ENCODE measurements at places on chromosomes 4 and X. TPM values are rescaled to one million over a fixed set of nuclear protein-coding genes. Genes with fewer than 3 reads are reported as not detected.

Gene GPR50
- total RNA-seq: not detected

Gene STK32B
- total RNA-seq: not detected

Gene PRMT9
- 7.3 TPM for total RNA-seq

Gene ZNF674
- total RNA-seq: 1.9 TPM

Gene SLIT2
- not detected for total RNA-seq

Gene FRG2
- not detected for total RNA-seq

DNA sequence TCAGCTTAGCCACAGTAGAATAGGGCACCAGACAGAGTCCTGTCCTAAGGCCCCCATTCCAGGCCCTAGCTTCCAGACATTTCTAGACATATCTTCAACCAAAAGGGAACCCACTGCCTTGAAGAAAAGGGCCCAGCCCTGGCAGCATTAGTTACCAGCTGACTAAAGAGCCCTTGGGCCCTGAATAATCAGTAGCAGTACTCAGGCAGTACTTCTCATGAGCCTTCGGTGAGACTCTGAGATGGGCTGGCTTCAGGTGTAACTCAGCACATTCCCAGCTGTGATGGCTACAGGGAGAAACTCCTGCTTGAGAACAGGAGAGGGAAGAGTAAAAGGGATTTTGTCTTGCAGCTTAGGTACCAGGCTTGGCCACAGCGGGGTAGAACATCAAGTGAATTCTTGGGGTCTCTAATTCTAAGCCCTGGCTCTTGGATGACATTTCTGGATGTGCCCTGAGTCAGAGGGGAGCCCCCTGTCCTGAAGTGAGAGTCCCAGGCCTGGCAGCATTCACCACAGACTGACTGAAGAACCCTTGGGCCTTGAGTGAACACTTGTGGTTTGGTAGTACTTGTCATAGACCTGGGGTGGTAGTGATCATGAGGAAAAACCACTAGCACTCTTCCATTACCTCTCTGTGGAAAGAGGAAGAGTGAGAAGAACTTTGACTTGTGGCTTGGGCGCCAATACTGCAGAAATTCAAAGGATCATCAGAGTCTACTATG is 170.1 kb downstream of the ATP10D start:
- DNase-seq: no peak
- H3K36me3 ChIP-seq: no peaks in the 10 kb centered on the region
- H3K27ac ChIP-seq: no peak overlapping the region
- peaks cover 2% of the 10 kb centered on the region for H3K27me3 ChIP-seq
- H3K4me3 ChIP-seq: no peak overlapping the region

- DNase-seq: no peak
- H3K27ac ChIP-seq: no peak overlapping the region
- no peaks in the 10 kb centered on the region for H3K36me3 ChIP-seq
- H3K4me3 ChIP-seq: no peak overlapping the region
- peaks cover 2% of the 10 kb centered on the region for H3K4me1 ChIP-seq
- H3K27me3 ChIP-seq: no peaks in the 10 kb centered on the region
Measured at GRCh38 chrX:132677233-132677716, 188.4 kb upstream of the MBNL3 start.

GRCh38 chrX:13142891-13143290 is 98.5 kb upstream of the FAM9C start:
- H3K4me1 ChIP-seq: peaks cover 6% of the 10 kb centered on the region
- no peak overlapping the region for H3K4me3 ChIP-seq
- H3K36me3 ChIP-seq: no peaks in the 10 kb centered on the region
- DNase-seq: no peak
- H3K27me3 ChIP-seq: no peaks in the 10 kb centered on the region
- no peak overlapping the region for H3K27ac ChIP-seq

- no peak for DNase-seq
- H3K4me1 ChIP-seq: peaks cover 27% of the 10 kb centered on the region
- no peak overlapping the region for H3K27ac ChIP-seq
- H3K36me3 ChIP-seq: no peaks in the 10 kb centered on the region
- no peak overlapping the region for H3K4me3 ChIP-seq
Measured at GRCh38 chr4:159069922-159070321, 33.0 kb upstream of the RAPGEF2 start.

DNA sequence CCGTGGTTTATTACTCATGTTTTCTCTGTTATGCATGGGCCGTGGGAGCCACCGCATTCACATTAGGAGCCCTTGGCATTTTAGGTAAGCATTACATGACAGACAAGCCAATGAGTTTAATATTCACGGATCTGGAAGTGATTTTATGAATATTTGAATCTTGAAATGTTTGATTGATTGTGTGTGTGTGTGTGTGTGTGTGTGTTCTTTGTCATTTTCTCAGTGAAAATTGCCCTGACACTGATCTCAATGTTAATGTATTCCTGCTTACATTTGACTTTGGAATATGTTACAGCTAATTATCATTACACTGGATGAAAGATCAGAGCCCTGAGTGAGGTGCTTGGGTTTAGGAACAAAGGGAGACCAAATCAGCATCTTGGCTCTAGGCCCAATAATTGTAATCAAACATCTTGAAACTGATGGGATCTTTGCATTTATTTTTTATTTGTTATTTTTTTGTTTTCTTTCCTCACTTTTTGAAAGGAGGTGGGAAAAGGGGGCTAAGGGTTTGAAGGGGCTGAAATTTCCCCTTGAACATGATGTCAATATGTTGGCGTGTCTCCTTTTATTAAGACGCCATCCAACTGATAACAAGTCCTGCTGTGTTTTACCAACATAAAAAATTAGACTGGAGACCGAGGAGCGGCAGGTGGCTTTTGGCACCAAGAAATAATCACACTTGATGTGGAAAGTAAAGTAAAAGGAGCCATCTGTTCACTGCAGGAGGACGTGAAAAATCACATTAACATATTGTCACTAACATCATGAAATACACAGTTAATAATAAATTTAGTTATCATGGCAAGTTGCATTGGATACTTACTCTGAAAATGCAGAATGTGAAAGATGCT is 5.2 kb upstream of the GK2 start:
- DNase-seq: no peak
- no peaks in the 10 kb centered on the region for H3K36me3 ChIP-seq
- no peak overlapping the region for H3K4me3 ChIP-seq
- H3K4me1 ChIP-seq: no peaks in the 10 kb centered on the region

DNA sequence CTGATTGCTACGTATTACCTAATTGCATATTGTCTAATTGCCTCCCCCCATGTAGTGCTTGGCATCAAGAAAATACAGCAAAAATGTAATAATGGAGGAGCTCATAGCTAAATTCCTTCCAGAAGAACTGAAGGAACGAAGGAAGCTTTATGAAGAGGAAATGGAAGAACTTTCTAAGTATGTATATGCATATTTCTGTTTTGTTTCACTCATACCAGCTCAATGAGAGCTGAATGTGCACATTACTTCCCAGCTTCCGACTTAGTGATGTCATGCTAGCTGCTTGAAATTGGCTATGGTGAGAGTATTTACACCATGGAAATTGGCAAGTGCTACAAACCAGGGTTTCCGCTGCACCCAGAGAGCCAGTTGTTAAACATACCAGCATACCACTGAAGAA is 34.7 kb downstream of the LONRF3 start:
- peaks cover 17% of the 10 kb centered on the region for H3K36me3 ChIP-seq
- H3K4me3 ChIP-seq: no peak overlapping the region
- peaks cover 8% of the 10 kb centered on the region for H3K4me1 ChIP-seq
- DNase-seq: no peak
- no peaks in the 10 kb centered on the region for H3K27me3 ChIP-seq

GRCh38 chr4:161238033-161238432 is 925.8 kb downstream of the FSTL5 start:
- H3K4me1 ChIP-seq: no peaks in the 10 kb centered on the region
- DNase-seq: no peak
- no peaks in the 10 kb centered on the region for H3K36me3 ChIP-seq

GRCh38 chr4:72564184-72564583 is 4.8 kb downstream of the ADAMTS3 start:
- H3K4me3 ChIP-seq: no peak overlapping the region
- H3K27me3 ChIP-seq: peaks cover 32% of the 10 kb centered on the region
- H3K4me1 ChIP-seq: peaks cover 18% of the 10 kb centered on the region
- no peak overlapping the region for H3K27ac ChIP-seq

- no peak overlapping the region for H3K4me3 ChIP-seq
- peaks cover 29% of the 10 kb centered on the region for H3K4me1 ChIP-seq
- peaks cover 11% of the 10 kb centered on the region for H3K36me3 ChIP-seq
- H3K27me3 ChIP-seq: no peaks in the 10 kb centered on the region
- DNase-seq: no peak
- no peak overlapping the region for H3K27ac ChIP-seq
Measured at GRCh38 chr4:16196482-16197393, 29.5 kb downstream of the TAPT1 start.

DNA sequence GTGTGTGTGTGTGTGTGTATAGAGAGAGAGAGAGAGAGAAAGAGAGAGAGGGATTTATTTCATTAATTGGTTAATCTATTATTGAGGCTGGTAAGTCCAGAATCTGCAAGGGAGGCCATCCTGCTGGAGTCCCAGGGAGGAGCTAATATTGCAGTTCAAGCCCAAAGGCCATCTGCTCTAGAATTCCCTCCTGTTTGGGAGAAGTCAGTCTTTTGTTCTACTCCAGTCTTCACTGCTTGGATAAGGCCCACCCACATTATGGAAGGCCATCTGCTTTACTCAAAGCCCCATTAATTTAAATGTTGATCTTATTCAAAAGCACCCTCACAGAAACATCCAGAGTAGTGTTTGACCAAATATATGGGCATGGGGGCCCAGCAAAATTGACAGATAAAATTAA is 317.5 kb upstream of the RASGEF1B start:
- no peak for DNase-seq
- no peaks in the 10 kb centered on the region for H3K27me3 ChIP-seq
- H3K4me1 ChIP-seq: peaks cover 15% of the 10 kb centered on the region
- H3K36me3 ChIP-seq: no peaks in the 10 kb centered on the region

DNA sequence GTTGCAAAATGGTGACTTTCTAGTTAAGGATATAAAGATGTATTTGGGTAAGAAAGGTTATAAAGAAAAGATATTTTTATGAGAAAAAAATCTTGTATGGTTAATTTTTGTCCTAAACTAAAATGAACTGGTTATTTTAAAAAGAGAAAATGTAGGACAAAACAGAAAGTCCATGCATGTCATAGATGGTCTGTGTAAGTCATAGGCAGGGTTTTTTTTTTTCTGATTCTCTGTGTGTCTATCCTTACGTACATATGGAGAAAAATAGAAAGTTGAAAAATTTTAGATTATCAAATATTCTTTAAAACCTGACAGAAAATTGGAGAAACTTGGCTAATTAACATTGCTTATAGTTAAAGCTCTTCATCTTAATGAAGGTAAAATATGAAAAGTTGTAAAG is 493.4 kb downstream of the IQCM start:
- no peaks in the 10 kb centered on the region for H3K4me1 ChIP-seq
- H3K4me3 ChIP-seq: no peak overlapping the region
- H3K36me3 ChIP-seq: peaks cover 3% of the 10 kb centered on the region

- peaks cover 67% of the 10 kb centered on the region for H3K27me3 ChIP-seq
- H3K36me3 ChIP-seq: no peaks in the 10 kb centered on the region
- no peak overlapping the region for H3K27ac ChIP-seq
- H3K4me1 ChIP-seq: peaks cover 12% of the 10 kb centered on the region
Measured at GRCh38 chr4:94759767-94760211, 2.0 kb downstream of the BMPR1B start.

DNA sequence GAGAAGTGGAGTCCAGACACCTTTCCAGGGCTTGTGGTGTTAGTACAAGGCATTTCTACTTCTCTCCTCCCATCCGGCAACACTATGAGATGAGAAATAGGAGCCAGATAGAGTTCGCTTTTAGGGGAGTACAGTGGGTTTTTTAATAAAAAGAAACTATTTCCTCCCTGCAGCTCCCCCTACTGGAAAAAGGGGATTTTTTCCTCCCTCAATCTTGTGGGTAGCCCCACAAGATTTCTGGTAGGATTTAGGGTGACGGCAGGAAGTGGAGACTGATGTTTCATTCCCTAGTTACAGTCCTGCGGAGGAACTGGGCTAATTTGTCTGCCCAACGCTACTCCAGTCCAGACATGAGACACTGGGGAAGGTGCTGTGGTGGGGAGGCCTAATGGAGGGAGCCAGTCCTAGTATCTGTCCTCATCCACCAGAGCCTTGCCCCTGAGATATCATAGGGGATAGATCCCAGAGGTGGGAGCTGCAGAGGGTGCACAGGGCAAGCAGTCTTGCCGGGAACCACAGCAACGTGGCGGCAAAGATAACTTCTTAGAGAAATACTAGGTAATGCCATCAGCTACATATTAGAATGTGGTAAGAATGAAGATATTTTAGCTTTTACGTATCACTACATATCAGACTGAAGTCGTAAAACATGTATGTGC is 45.5 kb upstream of the PRKG2 start:
- H3K27me3 ChIP-seq: peaks cover 4% of the 10 kb centered on the region
- DNase-seq: no peak
- no peaks in the 10 kb centered on the region for H3K4me1 ChIP-seq
- H3K36me3 ChIP-seq: no peaks in the 10 kb centered on the region

DNA sequence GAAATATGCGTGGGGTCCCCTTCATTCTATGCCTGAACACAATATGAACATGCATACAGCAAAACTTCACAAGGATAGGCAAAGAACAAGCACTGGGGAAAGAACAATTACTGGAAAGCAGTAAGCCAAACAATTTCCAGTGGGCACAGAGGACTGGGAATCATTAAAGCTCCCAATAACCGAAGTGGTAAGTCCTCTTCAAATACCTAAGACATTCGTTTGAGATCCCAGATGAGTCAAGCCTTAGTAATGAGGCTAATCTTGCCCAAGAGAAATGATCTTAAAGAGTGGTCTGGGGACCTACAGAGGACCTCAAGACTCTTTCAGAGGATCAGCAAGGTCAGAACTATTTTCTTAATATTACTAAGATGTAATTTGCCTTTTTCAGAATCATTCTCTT is 28.6 kb downstream of the ANAPC10 start:
- H3K36me3 ChIP-seq: peaks cover 4% of the 10 kb centered on the region
- H3K4me3 ChIP-seq: no peak overlapping the region
- peaks cover 23% of the 10 kb centered on the region for H3K4me1 ChIP-seq
- no peaks in the 10 kb centered on the region for H3K27me3 ChIP-seq
- H3K27ac ChIP-seq: no peak overlapping the region
- DNase-seq: no peak

- H3K27ac ChIP-seq: no peak overlapping the region
- no peaks in the 10 kb centered on the region for H3K4me1 ChIP-seq
- H3K27me3 ChIP-seq: peaks cover 6% of the 10 kb centered on the region
- H3K36me3 ChIP-seq: no peaks in the 10 kb centered on the region
Measured at GRCh38 chr4:7146059-7146785, 46.1 kb upstream of the SORCS2 start.

GRCh38 chr4:148445071-148445859 is 3.1 kb upstream of the NR3C2 start:
- H3K36me3 ChIP-seq: peaks cover 2% of the 10 kb centered on the region
- H3K4me1 ChIP-seq: peaks cover 30% of the 10 kb centered on the region
- no peak overlapping the region for H3K27ac ChIP-seq

GRCh38 chr4:25861951-25862410 is 807 bp downstream of the SEL1L3 start:
- H3K27ac ChIP-seq: peak overlapping the region; percentile 92
- peaks cover 3% of the 10 kb centered on the region for H3K36me3 ChIP-seq
- peak overlapping the region; percentile 93 for H3K4me3 ChIP-seq
- peak; percentile 69 for DNase-seq
